ENCODE measurements at places on chromosomes 3 and 15.

DNA sequence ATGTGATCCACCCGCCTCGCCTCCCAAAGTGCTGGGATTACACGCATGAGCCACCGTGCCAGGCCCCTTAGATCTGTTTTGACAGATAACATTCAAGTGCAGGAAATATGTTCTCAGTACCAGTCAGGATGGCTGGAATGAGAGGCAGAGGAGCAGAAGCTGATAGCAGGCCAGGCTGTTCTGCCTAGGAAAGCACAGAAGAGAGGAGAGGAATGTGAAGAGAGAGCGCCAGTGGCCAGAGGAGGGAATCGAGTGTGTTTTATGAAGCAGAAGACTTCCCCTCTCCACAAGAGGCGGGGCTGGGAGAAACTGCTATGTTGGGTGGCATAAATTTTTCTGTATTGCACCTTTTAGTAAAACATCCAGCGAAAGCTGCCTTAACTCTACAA lies 32.0 kb upstream of the RYK start:
- DNase-seq = no peak

GRCh38 chr15:73125219-73125618 lies 73.0 kb downstream of the NEO1 start:
- DNase-seq = no peak

GRCh38 chr15:28889346-28889745 lies 3.6 kb downstream of the APBA2 start:
- no peak for DNase-seq

DNA sequence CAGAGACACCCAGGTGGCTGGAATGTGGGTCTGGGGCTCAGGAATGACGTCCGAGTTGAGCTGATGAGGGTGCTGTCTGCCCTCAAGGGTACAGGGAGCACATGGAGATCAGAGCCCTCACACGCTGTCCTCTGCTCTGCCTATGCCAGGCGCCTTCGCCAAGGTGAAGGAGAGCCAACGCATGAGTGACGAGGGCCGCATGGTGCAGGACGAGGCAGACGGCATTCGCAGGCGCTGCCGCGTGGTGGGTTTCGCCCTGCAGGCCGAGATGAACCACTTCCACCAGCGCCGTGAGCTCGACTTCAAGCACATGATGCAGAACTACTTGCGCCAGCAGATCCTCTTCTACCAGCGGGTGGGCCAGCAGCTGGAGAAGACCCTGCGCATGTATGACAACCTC lies 9.1 kb downstream of the SNX33 start:
- no peak for DNase-seq

GRCh38 chr3:68256635-68257223 lies 602.3 kb upstream of the SUCLG2 start:
- DNase-seq = no peak
